ENCODE measurements at places on chromosomes 7 and 10.

DNA sequence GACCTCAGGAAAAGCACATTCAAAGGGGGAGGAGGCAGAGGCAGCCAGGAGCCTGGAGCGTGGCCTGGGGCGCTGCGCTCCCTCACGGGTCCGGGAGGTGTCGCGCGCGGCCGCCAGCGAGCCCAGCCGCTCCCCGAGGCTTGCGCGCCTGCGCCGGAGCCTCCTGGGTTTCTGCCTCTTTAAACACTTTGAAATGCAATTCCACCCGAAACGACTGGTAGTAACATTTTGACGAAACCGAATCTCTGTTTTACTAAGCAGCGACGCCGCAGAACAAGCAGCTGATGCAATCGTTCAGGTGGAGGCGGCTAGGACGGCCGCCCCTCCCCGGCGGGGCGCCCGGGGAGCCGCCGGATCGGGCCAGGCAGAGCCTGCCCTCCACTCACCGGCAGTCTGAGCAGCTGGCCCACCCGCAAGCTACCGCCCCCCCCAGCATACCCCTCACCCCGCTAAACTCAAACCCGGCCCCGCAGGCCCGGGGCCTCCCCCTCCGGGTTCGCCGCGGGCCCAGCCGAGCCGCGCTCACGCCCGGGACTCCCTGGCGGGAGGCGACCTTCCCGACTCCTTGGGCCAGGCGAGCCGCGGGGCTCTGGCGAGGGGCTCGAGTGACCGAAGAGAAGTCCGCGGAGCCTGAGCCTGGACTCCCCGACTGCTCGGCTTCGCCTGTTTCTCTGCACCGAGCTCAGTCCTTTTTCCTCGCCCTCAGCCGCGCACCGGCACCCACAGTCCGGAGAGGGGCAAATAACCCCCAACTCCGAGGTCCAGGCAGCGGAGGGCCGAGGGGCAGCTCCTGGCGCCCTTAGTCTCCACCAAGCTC is 3.2 kb downstream of the MKX start:
- DNase-seq = peak; percentile 46

GRCh38 chr10:18738835-18739234 is 79.6 kb downstream of the ARL5B start:
- DNase-seq = no peak

DNA sequence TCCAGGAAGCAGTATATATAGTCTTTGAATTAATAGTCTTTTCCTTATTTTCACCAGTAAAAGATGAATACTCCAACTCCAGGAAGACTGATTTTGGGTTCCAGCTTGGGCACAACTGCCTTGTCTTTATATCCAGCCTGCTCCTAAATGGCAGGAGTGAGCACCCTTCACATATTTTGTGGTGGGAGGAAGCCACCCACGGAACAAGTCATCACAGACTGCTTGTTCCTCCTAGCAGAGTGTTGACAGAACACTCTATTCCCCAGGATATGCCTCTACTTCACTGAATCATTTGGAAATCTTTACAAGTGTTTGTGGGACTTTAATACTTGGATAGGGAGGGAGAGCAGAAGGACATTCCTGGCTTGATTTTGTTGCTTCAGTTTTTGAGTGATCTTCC is 31.7 kb downstream of the ITPRID1 start:
- no peak for DNase-seq

DNA sequence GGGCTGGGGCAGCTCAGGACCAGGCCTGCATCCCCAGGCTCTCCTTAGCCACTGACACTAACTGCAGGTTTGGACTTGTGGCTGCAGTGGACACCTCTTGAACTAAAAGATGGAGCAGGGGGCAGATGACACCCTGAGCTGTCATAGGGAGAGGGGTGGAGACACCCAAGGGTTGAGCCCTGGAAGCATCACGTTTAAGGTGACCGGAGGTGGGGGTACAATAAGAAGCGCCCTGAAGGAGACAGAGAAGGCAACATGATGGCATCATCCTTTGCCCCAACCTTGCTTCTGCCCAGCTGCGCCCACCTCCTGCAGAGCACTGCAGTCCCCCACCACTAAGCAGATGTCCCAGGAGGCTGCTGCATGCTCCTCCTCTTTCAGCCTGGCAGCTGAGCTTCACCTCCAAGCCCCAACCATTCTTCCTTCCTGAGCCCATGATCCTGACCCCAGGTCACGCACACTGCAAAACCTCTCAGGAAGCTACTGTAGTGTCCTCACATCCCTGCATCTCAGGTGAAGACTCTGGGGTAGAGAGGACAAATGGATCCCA is 25.5 kb downstream of the OGDHL start:
- DNase-seq = no peak

DNA sequence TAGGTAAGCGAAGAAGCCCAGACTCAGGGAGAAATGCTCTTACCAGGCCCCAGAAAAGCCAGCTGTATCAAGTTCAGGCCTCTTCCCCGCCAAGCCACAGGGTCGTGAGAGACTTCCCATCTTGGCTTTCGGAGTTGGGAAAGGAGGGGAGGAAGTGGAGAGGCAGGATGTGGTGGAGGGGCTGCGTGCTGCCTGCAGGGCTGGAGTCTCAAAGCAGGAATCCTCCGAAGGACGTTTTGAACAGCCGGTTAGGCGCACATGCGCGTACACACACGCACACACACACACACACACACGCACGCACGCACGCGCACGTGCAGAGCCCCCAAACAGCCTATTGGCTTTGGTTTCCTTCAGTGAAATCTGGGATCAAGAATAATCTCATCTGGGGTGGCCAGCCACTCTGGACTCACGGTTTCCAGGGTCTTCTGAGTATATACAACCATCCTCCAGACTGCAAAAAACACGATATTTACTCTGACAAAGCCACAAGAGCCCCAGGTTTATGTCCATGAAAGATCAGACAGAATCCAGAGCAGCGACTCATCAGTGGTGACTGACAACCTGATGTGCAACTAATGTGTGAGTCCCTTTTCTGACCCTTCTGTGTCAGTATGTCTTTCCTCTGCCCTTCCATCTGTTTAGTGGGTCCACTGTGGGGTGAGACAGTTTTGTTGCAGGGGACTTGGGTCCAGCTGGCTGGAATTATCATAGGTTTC is 115.0 kb upstream of the ZNF438 start:
- no peak for DNase-seq

DNA sequence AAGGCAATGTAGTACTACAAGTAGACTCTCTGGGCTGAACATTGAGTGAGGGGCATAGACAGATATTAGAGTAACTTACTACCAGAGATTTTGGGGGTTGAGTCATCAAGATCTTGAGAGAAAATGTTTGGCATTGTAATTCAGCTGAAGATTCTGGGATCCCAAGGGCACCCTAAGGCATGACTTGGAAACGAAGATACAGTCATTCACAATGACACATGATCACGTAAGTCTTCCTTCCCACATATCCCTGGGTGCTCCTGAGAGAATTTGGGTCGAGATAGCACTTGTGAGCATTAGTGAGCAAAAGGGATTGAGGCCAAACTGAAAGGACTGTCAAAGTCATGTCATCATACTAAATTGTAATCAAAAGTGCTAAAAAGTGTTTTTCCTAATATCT is 192.5 kb upstream of the PCLO start:
- DNase-seq = no peak

GRCh38 chr7:106776618-106777347 is 88.3 kb upstream of the PIK3CG start:
- DNase-seq = no peak

GRCh38 chr10:88693392-88694020 is 12.5 kb upstream of the LIPK start:
- DNase-seq = no peak

GRCh38 chr10:66209025-66209424 is 716.8 kb upstream of the LRRTM3 start:
- DNase-seq = no peak

DNA sequence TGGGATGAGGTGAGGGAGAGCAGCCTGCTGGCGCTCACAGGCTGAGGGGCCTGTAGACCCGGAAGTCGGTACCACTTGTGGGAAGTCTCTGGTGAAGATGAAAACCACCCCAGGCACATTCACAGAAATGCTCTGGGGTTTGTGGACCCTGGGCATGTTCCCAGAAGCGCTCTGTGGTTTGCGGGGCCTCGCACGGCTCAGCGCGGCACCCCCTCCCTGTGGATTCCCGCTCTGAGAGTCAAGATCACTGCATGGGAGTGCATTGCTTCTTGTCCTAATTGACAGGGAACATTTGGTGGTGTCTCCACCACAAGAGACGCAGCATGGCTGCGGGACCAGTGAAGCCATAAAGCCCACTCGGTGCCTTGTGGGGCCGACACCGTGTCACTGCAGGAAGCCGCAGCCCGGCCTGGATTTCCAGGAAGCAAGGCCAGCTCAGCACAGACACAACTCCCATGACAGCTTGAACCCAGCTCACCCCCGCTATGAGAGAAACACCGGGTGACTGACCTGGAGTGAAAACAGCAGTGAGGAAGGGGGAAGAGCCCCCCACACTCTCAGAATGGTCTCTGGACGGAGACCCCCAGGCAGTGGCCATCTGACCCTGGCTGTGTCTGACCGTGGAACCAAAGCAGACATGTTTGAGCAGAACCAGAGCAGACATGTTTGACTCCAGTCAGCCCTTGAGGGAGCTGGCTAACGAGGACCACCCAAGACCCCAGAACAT is 157.2 kb downstream of the PTPRN2 start:
- DNase-seq = no peak

DNA sequence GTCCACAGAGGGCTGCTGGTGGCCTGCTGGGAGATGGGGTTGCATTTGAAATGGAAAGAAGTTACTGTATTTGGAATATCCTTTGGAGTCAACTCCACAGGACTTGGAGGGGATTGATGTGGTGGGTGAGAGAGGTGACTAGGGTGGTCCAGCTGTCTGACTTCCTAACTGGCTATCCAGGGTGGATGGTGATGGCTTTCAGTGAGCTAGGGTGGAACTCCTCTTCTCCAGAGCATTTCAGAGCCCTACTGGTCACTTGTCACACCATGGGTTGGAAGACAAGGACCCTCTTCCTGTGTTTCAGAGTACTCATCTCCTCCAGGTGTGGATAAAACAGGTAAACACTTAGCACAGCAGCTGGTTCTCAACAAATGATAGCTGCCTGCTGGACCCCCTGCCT is 3.3 kb upstream of the ADAMTS14 start:
- no peak for DNase-seq

GRCh38 chr7:159094023-159094740 is 50.5 kb downstream of the VIPR2 start:
- no peak for DNase-seq

DNA sequence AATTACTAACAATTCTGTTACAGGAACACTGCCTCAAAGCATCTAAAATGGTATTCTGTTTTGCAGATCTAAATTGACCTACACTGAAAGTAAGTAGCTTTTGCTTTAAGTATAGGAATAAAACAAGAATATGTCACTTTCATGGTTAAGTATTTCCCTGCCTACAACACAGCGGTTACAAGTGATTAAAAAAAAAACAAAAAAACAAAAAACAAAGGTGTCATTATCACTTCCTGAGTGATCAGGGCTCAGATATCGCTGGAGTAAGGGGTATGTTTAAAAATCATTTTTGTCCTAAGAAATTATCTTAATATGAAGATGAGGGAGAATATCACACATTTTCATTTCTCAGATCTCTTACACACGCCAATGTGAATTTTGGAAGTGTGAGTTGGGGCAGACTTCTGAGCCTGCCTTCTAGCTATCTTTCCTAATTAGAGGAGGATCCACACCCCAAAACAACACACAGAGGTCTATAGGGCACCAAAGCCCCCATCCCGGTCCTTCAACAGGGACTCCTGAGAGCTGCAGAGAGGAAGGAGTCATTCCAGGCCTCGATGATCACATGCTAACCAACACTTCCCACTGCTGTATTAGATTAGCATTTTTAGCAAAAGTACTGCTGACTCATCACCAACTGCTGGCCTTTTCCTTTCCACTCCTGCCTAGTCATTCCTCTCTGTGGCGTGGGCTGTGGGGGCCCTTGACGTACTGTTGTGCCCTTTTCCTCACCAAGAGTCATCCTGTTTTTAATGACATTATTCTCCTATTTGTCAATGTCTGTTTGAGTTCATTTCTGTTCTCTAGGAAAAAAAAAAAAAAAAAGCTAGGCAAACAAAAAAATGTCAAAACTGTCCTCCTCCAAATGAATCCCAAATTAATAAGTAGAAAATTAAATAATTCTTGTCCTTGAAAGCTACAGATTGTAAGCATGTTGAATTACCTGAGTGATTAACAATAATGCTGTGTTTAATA is 31.2 kb downstream of the PRTFDC1 start:
- DNase-seq = no peak
